Omental fat pad (tissue), 4 donors: ENCODE measurements at places on chromosomes 13 and 19.

- DNase-seq = no peak
Observed at GRCh38 chr13:76016799-76017400, 380.8 kb downstream of the LMO7 start.

- no peak for DNase-seq
Observed at GRCh38 chr13:48654511-48654910, 782 bp downstream of the CYSLTR2 start.

DNA sequence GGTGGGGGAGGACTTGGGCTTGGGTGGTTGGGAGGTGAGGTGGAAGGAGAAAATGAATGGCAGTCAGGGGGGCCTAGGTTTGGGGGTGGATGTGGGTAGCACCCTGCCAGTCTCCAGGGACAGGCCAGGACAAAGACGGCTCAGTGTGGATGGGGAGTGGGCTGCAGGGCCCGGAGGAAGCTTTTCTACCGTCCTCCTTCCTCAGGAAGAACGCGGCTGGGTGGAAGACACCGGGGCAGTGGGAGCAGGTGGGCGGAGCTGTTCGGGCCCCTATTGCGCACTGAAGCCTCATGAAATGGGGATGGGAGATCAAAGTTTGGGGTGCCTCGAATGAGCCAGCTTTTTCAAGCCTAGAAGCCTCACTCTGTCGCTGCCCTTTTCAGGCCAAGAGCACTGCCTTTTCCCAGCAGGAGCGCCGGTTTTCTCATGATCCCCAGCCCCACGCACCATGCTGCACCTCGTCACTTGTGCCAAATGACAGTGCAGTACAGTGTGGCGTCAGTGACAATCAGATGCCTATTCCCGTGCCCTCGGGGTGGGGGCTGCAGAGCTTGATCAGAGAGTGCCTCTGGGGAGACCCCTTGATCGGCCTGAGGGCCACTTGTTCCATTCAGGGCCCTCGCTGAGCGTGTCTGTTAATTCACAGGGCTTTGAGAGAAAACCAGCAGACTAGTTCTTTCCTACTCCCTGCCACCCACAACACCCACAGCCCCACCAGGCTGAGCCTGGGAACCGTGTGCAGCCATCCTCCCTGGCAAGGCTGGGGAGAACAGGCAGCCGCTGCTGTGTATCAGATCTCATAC lies 1.5 kb downstream of the CALM3 start:
- DNase-seq = no peak

- no peak for DNase-seq
Observed at GRCh38 chr13:111278743-111279652, 41.4 kb upstream of the TEX29 start.

DNA sequence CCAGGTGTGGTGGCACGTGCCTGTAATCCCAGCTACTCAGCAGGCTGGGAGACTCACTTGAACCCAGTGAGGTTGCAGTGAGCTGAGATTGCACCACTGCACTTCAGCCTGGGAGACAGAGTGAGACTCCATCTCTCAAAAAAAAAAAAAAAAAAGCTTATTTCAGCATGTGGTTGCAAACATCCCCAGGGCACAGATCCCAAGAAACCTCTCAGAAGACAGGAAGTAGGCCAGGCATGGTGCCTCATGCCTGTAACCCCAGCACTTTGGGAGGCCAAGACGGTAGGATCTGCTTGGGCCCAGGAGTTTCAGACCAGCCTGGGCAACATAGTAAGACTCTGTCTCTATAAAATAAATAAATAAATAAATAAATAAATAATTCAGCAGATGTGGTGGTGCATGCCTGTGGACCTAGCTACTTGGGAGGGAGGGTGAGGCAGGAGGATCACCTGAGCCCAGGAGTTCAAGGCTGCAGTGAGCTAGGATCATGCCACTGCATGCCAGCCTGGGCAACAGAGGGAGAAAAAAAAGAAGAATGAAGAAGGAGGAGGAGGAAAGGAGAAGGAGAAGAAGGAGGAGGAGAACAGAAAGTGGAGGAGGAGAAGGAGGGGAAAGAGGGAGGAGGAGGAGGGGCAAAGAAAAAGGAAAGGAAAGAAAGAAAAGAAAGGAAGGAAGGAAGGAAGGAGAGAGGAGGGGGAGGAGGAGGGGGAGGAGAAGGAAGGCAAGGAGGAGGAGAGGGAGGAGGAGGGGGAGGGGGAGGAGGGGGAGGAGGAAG lies 4.3 kb upstream of the LRRC8E start:
- no peak for DNase-seq

- no peak for DNase-seq
Observed at GRCh38 chr19:55623130-55623529, 1.2 kb downstream of the ZNF784 start.

- no peak for DNase-seq
Observed at GRCh38 chr13:51858433-51859247, 3.1 kb upstream of the CCDC70 start.

DNA sequence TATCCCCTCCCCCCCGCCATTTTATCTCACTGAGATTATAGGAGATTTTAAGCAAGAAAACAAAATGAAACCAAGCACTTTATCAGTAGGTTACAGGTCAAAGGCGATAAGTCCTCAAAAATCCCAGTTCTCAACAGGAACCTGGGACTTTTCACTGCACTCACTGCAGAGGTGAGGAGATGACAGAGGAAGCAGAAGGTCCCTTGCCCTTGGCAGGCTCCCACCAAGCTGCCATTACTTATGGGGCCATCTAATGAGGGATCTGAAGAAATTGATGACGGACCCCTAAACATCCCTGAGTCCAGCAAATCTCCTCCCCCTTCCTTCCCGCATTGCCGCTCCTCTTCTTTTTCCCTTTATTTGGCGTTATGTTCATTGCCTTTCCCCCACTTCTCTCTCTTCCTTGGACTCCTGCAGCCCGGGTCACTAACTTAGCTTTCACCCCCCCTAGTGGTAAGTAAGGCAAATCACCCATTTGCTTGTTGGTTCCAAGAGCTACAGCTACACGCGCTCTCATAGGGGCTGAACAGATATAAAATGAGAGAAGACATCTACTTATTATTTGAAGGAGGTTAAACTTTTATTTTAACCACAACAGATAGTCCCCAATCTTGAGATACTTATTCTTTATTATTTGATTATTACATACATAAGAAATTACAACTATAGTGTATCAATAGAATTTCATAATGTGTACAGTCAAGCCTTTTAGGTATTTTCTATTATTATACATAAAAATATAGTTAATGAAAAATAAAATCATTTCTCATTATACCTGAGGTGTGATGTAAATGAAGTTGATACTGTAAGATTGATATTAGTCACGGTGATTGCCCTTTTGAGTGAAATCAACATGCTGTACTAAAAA lies 52.0 kb upstream of the ARGLU1 start:
- DNase-seq = no peak

- no peak for DNase-seq
Observed at GRCh38 chr19:33450689-33451088, 70.9 kb downstream of the PEPD start.

- DNase-seq = no peak
Observed at GRCh38 chr19:46824890-46825730, 25.5 kb downstream of the AP2S1 start.

- DNase-seq = no peak
Observed at GRCh38 chr19:54653181-54653809, 9.5 kb upstream of the LILRB4 start.

- DNase-seq = no peak
Observed at GRCh38 chr13:19586904-19587634, 25.7 kb upstream of the TPTE2 start.

DNA sequence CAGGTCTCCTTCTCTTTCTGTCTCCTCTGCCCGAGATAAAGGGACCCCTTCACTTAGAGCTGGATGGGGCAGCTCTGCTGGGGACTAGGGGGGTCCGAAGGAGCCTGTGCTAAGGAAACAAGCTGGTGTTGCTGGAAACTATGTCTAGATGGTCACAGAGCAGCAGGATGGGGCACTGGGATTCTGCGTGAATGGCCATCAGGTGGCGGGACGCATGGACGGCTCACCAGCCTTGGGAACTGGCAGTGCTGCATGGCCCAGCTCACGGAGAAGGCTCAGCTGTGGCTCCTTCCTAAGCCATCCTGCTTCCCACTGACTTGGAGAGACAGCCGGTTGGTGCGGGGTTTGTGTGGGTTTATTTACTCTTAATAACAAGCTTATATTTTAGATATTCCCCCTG lies 411.8 kb downstream of the ZNF536 start:
- no peak for DNase-seq

DNA sequence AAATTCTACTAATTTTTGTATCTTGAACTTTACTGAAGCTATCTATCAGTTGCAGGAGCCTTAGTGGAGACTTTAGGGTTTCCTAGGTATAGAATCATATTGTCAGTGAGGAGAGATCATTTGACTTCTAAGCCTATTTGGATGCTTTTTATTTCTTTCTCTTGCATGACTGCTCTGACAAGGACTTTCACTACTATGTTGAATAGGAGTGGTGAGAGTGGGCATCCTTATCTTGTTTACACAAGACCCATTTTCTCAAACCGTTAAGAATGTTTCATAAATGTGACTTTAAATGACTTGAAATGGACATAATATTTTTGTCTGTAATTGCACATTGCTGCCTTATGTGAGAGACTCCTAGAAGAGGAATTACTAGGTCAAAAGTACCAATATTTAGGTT lies 17.9 kb upstream of the CSNK1A1L start:
- DNase-seq = no peak

GRCh38 chr19:16587833-16588823 lies 15.9 kb upstream of the SLC35E1 start:
- no peak for DNase-seq

GRCh38 chr19:49570997-49571676 lies 9.2 kb downstream of the NOSIP start:
- no peak for DNase-seq

GRCh38 chr13:99640260-99640659 lies 139.0 kb downstream of the TM9SF2 start:
- DNase-seq = no peak

DNA sequence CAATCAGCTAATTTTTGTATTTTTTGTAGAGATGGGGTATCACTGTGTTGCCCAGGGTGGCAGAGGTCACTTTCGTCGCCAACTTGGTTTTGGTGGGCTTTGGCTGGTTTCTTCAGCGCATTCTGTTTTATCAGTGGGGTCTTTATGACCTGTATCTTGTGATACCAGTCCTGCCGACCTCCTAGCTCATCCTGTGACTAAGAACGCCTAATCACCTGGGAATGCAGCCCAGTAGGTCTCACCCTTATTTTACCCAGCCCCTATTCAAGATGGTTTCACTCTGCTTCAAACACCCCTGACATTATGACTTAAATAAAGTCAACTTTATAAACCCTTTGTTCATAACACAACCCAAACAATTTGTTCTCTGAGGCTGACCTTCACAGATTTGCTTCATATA lies 3.0 kb upstream of the ZNF878 start:
- no peak for DNase-seq

GRCh38 chr13:33355201-33355895 lies 69.8 kb upstream of the STARD13 start:
- DNase-seq = no peak

DNA sequence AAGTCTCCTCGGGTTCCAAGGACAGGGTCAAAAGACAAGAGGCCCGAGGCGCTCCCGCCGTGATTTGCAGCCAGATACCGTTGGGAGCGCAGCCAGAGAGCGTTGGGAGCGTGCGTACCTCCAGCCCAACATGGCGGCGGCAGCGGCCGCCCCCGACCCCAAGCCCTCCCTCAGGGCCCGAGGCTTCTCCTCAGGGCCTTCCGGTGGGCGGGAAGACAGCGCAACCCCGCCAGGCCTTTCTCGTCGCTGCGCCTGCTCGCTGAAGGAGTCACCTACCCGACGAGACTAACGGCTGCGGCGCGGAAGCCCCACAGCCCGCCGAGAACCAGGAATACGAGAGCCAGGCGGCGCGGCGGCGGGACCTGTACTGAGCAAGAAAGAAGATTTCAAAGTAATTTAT lies 3.2 kb upstream of the ZNF850 start:
- no peak for DNase-seq

DNA sequence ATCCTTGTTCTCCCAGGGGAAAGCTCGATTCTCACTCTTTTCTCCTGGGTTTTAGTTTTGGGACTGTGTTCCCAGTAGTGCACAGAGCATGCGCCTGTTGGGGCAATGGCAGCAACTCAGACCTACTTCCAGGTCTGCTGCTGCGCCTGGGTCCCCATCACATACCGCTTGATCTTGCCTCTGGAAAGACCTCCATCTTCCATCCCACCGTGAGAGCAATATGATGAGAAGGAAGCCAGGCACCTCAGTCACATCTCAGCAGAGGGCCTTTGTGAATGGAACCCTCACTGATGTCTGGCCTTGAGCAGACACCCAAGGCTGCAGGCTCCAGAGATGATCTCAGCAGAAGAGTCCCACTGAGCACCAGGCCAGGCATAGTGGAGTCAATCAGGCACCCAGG lies 176.8 kb upstream of the ZNF507 start:
- DNase-seq = no peak

DNA sequence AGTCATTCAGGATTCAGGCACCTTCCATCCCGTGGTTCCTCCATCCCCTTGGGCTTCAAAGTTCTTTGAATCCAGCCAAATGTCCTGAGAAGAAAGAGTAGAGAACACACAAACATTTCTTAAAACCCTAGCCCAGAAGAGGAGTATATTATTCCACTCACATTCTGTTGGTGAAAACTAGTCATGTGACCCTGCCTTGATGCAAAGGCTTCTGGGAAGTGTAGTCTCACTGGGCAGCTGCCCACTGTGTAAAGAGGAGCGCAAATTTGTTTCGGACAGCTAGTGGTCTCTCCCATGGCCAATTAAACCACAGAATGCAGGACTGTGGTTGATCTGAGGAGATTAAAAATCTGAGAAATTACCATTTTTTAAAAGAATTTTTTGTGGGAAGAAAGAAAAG lies 304.4 kb downstream of the SUCLA2 start:
- DNase-seq = no peak

- no peak for DNase-seq
Observed at GRCh38 chr13:52779103-52779502, 39.5 kb upstream of the CNMD start.

DNA sequence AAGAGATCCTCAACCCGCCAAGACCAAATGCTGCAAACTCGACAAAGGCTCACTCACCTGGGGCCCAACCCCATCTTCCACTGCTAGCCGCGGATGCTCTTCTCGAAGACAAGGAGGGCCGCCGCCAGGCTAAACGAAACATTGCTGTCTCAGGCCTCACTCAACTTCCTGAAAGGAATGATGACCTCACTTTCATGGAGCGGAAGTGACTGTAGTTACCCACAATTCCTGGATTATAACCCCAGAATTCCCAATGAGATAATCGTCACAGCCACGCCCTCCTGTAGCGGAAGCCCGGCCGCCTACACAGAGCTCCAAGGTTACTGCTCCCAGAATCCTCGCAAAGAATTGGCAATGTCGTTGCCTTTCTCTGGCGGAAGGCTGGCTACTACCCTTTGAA lies 10.5 kb upstream of the ZNF112 start:
- DNase-seq = no peak

- no peak for DNase-seq
Observed at GRCh38 chr19:34018546-34018945, 153.8 kb upstream of the LSM14A start.

GRCh38 chr19:52398081-52398441 lies 412 bp downstream of the ZNF528 start:
- no peak for DNase-seq

DNA sequence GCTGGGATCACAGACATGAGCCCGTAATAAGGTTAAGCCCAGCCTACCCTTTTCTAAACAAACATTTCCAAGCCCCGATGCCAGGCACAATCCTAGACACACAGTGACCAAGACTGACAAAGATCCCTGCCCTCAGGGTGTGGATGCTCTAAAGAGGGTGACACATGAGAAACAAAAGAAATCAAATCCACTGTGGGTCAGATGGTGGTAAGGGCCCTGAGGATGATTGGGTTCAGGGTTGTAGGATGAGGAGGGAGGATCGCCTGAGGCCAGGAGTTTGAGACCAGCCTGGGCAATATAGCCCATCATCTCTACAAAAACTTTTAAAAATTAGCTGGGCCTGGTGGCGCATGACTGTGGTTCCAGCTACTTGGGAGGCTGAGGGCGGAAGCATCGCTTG lies 44.6 kb downstream of the PTPRS start:
- DNase-seq = no peak
